ENCODE measurements at places on chromosomes 6 and 20.

GRCh38 chr6:28206928-28207509, 18.1 kb upstream of the ZSCAN9 start:
- no peak for DNase-seq

GRCh38 chr6:3869632-3870527, 20.7 kb downstream of the FAM50B start:
- DNase-seq, result no peak

GRCh38 chr6:134589512-134589911, 271.6 kb upstream of the SGK1 start:
- no peak for DNase-seq

DNA sequence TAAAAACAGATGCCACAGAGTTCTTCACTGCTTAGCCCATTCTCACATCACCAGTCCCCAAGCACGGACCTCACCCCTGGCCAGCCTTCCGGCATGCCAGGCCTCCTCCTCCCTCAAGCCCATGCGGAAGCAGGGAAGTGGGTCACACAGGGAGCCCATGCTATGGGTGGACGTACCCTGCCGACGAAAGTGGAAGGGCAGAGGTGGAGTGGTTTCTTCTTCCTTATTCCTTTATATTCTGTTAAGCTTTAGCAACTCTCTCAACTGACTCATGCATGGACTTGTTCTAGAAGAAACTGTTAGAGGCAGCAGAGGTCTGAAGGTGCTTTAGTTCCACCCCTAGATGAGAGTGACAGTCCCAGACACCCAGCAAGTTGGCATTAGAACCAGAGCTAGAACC, 118.6 kb downstream of the LY86 start:
- DNase-seq, result no peak

GRCh38 chr6:26327450-26328264, 37.3 kb upstream of the BTN3A2 start:
- DNase-seq, result no peak

DNA sequence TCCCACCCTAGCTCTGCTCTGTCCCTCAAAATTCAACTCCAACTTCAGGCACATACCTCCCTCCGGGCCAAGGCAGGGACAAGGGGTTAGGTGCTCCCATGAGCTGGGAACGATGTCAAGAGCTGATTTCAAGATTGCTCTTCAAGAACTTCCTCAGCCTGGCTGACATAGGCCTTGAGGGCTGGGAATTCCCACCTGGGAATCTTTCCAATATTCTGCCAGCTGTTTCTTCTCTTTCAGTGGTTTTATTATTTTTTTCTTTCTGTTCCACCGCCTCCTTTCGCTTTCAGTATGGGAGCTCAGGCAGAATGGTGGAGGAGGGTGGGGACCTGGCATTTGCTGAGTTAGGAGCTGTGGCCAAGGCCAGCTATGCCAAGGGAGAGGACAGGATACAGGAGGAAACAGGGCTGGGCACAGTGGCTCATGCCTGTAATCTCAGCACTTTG, 33.7 kb downstream of the SRSF3 start:
- DNase-seq, result no peak

- DNase-seq, result no peak
These were observed 40.1 kb downstream of the NUP153 start for GRCh38 chr6:17666646-17667045.

- no peak for DNase-seq
These were observed 11.1 kb upstream of the FOXS1 start for GRCh38 chr20:31856516-31856915.

GRCh38 chr20:22442318-22442717, 142.1 kb downstream of the FOXA2 start:
- no peak for DNase-seq

DNA sequence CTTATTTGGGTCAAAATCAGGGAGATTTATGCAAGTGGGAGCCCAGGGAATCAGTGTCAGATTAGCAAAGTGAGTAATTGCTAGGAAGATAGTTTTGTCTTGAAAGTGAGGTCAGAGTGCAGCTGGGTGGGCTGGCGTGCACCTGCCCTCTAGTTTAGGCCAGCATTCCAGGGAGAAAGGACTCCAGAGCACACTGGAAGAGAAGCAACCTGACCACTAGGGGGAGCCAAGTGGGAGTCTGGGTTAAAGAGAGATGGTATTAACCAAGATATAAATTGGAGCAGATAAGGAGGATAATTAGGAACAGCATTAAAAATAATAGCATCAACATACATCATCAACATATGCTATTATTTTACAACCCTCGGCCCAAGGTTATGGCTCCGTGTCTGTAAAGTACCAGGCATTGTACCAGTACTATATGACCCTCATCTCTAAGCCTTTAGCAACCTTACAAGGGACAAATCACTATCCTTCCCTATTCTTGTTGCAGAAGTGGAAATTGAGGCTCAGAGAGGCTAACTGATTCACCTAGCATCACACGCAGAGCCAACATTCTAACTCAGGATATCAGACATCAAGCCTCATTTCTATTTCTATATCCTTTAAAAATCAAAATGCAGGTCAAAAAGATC, 57.8 kb downstream of the SLC2A10 start:
- DNase-seq, result no peak

DNA sequence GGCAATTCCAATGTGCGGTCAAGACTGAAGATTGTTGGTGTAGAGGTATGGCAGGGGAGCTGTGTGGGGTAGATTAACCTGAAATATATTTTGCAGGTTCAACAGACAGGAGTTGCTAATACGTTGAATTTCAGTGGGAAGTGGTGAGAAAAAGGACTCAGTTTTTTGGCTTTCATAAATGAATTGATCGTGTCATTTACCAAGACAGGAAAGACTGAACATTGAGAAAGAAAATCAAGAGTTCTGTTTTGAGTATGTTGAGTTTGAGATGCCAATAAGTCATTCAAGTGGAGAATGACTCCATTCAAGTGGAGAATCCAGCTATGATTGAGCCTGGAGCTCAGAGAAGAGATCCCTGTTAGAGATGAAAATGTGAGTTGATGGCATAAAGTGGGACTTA, 31.1 kb downstream of the NFYA start:
- no peak for DNase-seq

DNA sequence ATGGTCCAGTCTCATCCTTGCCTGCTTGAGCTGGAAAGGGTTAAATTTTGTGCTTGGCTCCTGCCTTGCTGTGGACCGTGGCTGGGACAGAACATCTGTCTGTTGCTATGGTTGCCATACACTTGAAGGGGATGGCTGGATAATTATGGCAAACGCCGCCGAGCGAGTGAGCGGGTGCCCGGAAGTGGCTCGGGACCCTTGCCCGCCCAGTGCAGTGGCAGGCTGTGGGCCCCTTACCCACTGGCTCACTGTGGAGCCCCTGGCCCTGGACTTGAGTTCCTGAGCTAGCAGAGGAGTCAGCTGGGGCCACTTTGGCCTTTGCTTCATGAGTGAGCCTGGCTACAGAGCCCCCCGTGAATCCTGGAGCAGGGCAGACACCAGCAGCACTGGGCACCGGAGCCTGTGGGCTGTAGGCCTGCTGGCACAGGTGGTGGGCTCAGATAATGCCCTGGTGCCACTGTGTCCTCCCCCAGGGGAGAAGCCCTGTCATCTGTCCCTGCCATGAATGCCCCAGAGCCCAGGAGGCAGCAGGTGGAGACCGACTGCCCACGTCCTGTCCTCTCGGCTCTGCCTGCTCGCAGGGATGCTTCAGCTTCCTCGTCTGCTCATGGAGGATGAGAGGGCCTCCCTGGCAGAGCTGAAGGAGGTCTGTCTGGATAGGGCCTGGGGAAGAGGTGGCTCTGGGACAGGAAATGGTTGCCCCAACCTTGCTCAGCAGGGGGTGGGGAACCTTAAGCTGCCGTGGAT, 25.5 kb upstream of the NOL4L start:
- no peak for DNase-seq

DNA sequence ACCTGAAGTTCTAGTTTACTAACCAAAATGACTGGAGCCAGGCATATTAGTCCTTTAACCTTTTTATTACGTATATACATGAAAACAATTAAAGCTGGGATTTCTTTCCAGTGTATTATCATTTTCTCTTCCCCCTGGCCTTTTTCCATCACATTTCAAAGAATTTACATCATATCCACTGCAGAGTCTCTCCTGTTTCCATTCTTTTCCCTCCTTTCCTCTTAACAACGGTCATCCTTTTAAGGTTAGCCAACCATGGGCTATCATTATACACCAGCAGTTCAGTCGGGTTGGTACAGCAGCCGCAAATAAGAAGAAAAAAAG, 104.6 kb downstream of the TFAP2A start:
- DNase-seq, result no peak

GRCh38 chr6:3190056-3190455, 32.7 kb upstream of the TUBB2A start:
- no peak for DNase-seq

- DNase-seq, result no peak
These were observed 5.9 kb downstream of the RNASET2 start for GRCh38 chr6:166950443-166950821.

- DNase-seq, result no peak
These were observed 40.1 kb upstream of the PTCHD4 start for GRCh38 chr6:48151142-48151541.

- no peak for DNase-seq
These were observed 46.6 kb downstream of the TMEM242 start for GRCh38 chr6:157276731-157277130.

DNA sequence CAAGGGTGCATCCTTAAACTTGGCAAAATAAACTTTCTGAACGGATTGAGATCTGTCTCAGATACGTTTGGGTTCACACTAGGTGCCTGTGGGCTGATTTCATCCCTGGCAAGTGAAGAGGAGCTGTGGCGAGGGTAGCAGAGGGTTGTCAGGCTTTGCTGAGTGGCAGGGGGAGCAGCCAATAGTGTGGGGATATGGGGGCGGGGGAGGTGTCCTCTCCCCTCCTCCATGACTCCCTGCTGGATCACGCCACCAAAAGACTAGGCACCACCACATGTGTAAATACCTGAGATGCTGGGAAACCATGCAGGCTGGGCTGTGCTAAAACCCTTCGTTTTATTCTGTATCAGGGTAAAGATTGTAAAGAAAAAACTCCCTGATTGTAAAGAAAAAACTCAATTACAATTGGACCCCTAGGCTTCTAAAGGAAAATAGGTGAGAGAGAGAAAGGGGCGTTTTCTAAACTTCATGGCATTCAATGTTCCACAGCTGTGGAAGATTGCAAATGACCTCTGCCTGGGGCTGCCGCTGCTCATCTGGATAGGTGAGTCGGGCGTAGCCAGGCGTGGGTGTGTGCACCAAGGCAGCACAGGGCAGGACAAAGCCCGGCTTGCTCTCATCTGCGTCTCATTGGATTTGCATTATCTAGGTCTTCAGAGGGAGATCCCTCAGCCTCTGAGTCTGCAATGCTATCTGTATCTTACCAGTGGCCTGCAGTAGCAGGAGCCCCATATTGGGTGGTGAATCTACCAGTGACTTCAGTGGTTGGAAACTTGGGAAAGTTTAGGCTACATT, 26.9 kb upstream of the ADTRP start:
- DNase-seq, result no peak

DNA sequence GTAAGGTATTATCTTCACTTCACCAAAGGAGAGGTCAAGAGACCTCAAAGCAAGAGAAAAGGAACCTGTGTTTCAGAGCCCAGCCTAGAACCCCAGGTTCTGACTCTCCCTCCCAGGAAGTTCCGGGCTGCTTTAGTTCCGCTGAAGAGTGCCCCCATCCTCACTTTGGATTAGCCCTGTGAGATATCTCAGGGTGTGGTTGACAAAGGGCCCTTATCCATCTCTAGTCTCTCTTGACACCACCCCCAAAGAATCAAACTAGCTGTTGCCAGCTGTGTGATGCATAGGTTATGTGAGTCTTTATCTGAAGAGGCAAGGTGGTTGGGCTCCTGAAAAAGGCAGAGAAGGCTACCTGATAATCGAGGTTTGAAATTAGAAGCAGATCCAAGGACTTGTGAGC, 20.6 kb downstream of the BRPF3 start:
- no peak for DNase-seq

DNA sequence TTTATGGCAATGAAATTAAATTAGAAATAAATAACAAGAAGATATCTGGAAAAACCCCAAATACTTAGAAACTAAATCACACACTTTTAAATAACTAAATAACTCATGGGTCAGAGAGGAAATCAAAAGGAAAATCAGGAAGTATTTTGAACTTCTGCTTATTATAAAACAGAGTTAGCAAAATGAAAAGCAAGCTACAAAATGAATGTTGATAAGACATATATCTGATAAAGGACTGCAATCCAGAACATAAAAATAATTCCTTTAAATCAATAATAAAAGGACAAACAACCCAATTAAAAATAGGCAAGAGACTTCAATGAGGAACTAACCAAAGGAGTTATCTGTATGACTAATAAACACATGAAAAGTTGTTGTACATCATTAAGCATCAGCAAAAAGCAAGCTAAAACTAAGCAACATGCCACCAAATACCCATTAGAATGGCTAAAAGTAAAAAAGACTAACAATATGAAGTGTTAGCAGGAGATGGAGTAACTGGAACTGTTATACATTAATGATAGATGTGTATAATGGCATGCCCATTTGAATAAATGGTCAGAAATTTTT, 38.9 kb upstream of the STMND1 start:
- no peak for DNase-seq

- DNase-seq, result no peak
These were observed 19.7 kb downstream of the SLC17A4 start for GRCh38 chr6:25774120-25774715.

DNA sequence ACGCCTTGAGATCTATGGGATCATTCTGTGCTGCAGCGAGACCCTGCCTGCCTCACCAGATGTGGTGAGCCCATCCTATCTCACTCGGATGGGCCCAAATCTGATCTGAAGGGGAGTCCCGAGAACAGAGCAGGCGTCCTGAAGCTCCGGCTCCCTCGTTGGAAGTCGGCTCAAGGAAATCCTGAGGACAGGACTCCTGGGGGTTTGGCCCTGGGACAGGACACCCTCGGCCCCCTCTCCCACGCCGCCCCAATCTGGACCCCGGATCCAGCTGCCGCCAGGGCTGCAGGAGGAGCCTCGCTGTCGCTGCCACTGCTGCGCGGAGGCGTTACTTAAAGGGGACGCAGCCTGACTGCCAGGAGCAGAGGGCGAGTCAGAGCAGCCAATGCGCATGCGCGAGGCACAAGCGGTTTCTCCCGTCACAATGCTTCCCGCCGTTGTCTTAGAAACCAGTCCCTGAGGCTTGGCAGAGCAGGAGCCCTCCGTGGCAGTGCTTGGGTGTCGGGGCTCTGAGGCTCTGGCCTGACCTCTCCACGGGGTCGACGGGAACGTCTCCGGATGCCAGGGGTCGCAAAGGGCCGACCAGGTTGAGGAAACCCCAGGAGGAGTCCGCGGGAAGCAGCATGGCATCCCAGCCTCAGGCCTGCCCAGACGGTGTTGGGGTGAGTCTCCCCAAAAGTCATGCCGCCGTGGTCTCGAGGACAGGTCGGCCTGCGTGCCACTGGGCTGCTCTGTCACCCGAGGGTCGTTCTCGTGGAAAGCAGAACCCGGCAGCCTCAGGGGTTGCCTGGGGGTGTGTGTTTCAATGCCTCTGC, 1567.8 kb upstream of the DEFB115 start:
- no peak for DNase-seq

DNA sequence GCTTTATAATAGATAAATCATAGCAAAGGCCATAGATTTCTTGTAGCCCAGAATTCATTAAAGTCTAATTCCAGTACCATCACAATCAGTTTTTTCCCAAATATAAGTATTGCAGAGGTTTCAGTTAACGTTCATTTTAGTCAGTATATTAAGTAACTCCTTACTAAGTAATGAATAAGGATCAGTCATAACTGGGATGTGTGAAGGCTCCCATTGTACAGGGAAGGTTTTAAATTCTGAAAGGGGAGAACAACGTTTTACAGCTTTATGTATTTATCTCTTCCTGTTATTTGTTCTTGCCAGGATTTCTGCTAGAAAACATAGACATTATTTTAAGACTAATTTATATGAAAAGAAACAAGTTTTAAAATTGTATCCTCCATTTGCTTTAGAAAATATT, 215.5 kb upstream of the LAMP5 start:
- no peak for DNase-seq
